Stimulated activated CD8-positive, alpha-beta memory T cell treated with anti-CD3 and anti-CD28 coated beads, Interleukin-2, amount 100 ng/mL, for 48 hours (primary cell): ENCODE measurements at places on chromosomes 1 and 21.

DNA sequence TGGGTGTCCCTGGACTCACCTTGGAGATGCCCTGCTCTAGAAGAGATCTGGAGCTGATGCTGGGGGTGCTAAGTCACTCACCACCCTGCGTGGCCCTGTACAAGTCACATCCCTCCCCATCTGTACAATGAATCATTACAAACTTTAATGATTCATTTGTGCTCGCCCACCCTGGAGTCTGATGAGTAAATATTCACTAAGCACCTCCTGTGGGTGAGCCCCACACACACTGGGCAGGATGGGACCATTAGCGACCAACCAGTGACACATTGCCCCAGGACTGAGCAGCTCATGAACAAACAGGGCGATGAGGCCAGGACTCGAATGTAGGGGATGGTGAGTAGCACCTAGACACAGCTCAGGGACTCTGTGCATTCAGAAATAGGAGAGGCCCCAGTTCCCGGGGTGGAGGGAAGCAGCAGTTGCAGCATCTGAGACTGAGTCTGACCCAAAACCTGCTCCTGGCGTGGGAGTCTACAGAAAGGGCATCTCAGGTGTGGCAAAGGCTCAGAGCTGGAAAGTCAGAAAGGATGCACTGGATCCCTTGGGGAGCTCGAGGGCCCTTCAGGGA is 18.1 kb upstream of the PDZK1IP1 start:
- no peak for DNase-seq

GRCh38 chr1:71948561-71948960 is 333.8 kb downstream of the NEGR1 start:
- no peak for DNase-seq

- DNase-seq = no peak
Measured at GRCh38 chr1:153907134-153907533, 15.6 kb downstream of the GATAD2B start.

DNA sequence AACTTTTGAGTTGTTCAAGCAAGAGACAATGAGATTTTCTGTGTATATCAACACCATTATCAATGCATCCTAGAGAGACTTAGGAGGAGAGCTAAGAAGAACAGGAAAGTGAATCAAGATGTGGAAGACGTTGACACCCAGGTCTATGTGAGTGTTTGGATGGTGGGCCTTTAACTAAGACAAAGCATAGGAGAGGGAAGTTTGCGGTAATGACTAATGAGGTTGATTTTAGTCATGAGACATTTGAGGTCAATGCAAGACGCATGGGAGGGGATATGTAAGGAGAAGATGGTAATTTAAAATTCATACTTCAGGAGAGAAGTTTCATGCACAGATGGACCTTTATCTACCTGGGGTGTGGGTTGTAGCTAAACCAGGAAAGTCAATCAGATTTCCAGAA is 269.6 kb downstream of the VAV3 start:
- DNase-seq = no peak

DNA sequence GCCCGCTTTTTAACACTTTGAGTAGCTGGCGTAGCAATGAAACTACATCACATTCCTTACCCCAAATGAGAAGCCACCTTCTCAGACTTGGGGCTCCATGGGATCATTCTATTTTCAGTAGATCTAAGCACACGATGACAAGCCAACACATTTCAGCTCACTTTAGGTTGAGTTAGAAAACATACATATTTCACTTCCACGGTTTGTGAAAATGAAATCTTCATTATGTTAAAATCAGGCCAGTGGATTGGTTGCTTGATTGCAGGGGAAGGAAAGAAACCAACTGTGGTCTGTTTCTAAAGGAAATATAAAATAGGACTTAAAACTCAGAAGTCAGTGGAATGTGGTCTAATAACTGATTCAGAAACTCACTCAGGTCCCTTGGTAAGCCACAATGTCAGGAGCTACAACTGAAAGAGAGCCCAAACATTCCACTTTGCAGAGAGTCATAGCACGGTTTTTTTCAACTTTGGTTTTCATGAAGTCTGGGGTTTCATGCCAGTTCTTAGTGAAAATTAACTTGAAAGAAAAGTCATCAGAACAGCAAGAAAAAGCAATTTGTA is 82.3 kb upstream of the TIAM1 start:
- DNase-seq = no peak

DNA sequence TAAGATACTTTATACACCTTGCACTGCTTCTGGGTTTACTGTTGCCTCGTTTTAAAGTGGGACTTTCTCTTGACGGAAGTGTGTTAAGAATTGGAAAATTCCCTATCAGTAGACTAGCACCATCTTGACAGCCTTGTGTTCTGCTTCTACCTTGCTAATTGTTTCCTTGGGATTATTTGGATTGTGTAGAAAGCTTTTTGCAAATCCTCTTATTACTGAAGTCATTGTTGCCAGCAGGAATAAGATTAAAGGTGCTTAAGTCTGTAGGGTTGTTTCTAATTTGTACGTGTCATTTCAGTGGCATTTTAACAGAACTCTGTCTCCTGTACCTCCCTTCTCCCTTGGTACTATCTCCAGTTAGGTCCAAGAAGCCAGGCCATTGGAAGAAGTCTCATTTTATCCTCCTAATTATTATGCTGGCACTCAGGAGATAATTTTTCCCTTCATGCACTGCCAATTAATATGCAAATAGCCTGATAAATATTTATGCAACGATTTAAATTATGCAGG is 107.7 kb downstream of the POU2F1 start:
- no peak for DNase-seq

DNA sequence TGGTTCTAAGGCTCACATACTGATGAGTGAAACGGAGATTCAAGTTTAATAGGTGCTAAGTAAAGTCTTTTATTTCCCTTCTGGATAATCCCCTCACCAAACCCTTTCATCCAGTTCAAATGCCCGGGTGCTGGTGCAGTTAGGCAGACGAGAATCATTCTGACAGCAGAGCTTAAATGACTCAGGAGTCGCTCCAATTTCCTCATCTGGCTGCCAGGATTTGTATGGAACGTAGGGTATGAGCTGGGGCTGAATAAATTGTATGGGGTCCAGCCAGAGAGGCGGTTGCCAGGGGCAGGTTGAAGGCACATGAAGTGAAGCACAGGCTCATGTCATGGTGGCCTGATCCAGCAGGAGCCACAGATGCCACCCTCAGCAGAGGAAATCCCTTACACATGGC is 76.0 kb downstream of the PAPPA2 start:
- DNase-seq = no peak

DNA sequence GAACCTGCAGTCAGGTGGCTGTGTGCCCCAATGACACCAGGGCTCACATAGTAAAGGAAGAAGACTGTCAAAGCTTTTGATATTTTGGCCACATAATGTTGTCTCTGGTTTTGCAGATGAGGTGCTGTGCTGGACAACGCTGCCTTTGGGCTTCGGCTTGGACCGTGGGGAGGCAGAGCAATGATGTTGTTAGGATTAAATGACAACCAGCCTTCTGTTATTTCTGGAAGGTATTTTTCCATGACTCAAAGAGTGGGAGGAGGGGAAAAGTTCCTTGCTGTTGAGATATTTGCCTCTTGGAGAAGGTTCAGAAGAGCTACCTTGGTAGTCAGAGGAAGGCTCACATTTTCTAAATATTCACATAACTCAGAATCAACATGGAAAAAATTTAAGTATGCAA is 187.3 kb upstream of the GALNT2 start:
- no peak for DNase-seq

GRCh38 chr1:85550784-85551516 is 29.6 kb upstream of the CCN1 start:
- DNase-seq = no peak

DNA sequence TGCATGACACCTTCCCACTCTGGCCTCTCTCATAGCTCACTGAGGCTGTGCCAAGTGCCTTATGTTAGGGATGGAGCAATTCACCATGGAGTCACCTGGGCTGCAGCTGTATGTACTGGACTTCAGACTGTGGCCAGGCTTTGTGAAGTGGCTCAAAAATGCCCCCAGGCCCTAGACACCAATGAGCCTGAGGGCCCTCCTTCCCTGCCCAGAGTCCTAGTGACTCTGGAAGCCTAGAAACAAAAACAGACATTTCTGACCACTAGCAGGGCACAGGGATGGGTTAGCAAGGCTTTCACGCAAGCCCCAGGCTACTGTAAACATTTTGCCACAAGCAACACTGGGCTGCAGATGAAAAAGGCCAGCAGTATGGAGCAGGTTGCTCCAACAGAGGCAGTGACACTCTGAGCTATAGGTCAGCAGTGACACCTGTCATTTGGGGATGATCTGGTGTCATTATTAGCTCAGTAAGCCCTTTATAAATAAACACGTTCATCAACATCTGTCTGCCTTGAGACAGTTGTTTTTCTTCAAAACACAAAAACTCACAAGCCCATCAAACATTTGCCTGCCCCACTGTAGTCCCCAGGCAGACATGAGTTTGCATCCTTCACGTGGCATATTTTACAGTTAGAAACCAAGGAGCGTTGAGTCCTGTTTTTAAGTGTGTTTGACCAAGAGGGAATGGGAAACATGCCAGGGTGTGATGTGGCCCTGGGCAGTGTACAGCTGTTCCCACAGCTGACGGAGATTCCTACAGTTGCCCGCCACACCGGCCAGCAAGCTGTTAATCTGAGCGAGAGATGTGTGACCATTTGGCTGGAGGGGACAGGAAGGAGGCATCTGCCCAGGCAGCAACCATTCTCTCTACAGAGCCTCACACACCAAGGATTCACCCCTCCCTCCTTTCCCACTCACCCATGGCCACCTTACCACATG is 66.8 kb downstream of the KCNN3 start:
- DNase-seq = no peak

DNA sequence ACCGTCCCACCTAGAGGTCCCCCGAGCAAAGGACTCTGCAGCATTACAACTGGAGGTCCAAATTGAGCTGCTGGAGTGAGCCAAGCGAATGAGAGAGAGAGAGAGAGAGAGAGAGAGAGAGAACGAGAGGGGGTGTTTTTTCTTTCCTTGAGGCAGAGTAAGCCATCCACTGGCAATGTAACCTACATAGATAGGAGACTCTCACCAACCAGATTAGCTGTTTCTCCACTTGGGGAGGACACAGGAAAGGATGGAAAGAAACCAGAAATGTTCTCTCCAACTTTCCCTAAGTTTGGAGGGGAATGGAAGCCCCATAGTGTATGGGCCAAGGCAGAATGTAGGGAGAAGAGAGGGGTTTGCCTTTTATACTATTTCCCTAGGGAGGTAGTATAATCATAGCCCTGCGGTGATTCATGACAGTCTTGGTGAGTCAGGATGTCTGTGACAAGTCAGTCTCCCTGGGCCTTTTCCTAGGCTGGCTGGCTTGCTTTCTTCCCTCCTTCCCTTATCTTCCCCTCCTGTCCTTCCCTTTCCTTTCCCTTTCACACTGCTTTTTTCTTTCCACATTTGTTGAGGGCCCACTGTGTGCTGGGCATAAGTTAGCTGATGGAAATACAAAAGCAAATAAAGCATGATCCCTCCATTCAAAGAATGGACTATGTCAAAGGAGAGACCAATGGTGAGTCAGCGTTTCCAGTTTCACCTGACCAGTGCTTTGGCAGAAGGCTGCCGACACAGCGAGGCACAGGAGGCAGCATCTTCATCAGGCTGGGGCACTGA is 7.1 kb downstream of the FNDC7 start:
- DNase-seq = no peak

DNA sequence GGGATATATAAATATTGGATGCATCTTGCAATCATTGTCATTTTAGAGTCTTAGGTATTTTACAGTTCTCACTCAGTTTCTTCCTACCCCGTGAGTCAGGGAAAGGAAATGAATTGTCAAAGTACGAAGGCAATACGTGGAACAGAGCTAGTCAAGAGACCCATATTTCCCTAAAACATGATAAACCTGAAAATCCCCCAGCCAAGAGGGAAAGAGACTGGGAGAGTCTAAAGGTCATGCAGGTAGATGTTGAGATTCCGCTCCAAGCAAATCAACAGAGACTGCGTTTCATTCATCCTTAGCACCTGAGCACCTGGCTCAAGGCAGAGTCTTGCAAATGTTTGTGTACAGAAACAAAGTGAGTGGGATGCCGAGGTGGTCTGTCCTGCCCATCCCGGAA is 58.0 kb downstream of the SH3GLB1 start:
- DNase-seq = no peak

GRCh38 chr1:2408859-2409276 is 3.5 kb downstream of the PEX10 start:
- no peak for DNase-seq

DNA sequence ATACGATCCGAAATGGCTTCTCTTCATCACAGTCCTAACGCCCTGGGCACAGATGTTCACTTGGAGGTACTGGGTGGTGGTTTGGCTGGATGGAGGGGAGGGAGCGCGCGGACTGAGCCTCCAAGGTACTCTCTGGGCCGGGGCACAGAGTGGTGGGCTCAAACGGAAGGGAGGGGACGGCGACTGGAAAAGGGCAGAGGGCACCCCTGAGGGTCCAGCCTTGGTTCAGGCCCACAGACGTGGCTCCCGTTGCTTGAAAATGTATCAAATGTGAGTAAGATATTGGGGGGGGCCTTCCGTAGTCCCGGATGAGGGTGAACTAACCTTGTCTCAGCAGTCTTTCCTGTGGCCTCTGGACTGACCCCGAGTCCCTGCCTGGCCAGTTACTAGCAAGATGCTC is 463 bp downstream of the IL12RB2 start:
- DNase-seq = no peak
